ENCODE measurements at places on chromosomes 4 and X. TPM values are rescaled to one million over a fixed set of nuclear protein-coding genes. Genes with fewer than 3 reads are reported as not detected.

The SYP gene
- total RNA-seq: 1.7 TPM

The FTSJ1 gene
- 18.4 TPM for total RNA-seq

The BCORL1 gene
- 5.1 TPM for total RNA-seq

The MXRA5 gene
- total RNA-seq: 30.7 TPM

The WNK3 gene
- 3.1 TPM for total RNA-seq

The NPY1R gene
- 5.6 TPM for total RNA-seq

The SHROOM4 gene
- total RNA-seq: 5.3 TPM

The PLAC8 gene
- total RNA-seq: 10.5 TPM

The SYTL4 gene
- 3.8 TPM for total RNA-seq

The GPC3 gene
- 307 TPM for total RNA-seq

The TMEM156 gene
- 0.20 TPM for total RNA-seq

The PF4V1 gene
- total RNA-seq: not detected

The KLB gene
- 6.4 TPM for total RNA-seq

The KIAA0232 gene
- total RNA-seq: 26.8 TPM

The AMER1 gene
- total RNA-seq: 4.7 TPM

The SPP1 gene
- total RNA-seq: 253 TPM

The EFHC2 gene
- total RNA-seq: 1.6 TPM

The IBSP gene
- 0.30 TPM for total RNA-seq

The SPARCL1 gene
- total RNA-seq: 118 TPM

The RASGEF1B gene
- 61.7 TPM for total RNA-seq

The MND1 gene
- total RNA-seq: 5.7 TPM

The PRKG2 gene
- 15.0 TPM for total RNA-seq

The CXCL6 gene
- 0.10 TPM for total RNA-seq

The ADAM29 gene
- total RNA-seq: not detected

The CCNB3 gene
- 0.39 TPM for total RNA-seq

The MAPK10 gene
- 18.3 TPM for total RNA-seq

The SPANXD gene
- total RNA-seq: not detected

The TCEAL4 gene
- 37.1 TPM for total RNA-seq

The CCDC160 gene
- 0.20 TPM for total RNA-seq

The PNMA3 gene
- 0.69 TPM for total RNA-seq

The XAGE1B gene
- not detected for total RNA-seq

The KDR gene
- 32.4 TPM for total RNA-seq

The AMTN gene
- 0.30 TPM for total RNA-seq
